AG09319 (cell line): ENCODE measurements at places on chromosomes 7 and 10.
A peak's percentile ranks its signal among the peaks of the same experiment; 100 is the strongest.

DNA sequence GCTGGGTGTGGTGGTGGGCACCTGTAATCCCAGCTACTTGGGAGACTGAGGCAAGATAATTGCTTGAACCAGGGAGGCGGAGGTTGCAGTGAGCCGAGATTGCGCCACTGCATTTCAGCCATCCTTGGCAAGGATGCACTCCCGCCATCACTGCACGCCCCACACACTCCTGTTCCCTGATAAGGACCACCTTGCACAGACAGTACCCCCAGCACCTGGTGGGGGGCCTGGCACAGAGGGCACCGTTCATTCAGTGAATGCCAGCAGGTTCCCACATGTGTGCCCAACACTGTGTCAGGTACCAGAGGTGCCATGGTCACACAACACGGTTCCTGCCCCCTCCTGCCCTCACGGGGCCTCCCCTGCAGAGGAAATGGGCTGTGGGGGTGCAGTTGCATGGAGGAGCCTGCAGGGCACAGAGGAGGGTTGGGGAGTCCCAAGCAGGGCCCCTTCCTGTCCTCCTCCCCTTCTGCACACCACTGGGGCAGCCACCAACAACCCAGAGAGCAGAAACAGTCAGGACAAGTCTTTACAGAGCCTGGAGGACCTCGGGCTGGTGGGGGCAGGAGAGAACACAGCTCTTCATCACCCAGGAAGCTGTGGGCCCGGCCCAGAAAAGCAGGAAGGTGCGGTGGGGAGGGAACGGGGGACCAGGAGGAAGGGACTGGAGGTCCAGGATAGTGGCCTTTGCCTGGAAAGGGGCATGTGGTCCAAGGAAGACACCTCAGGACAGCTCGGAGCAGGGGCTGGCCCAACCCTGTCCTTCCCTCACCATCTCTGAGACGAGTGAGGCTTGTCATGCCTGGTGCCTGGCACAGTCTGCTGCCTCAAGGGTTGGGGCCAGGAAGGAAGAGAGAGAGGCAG is 7.1 kb downstream of the CRYGN start:
- DNase-seq = no peak

- no peak for DNase-seq
Measured at GRCh38 chr7:74253331-74253730, 868 bp downstream of the RFC2 start.

DNA sequence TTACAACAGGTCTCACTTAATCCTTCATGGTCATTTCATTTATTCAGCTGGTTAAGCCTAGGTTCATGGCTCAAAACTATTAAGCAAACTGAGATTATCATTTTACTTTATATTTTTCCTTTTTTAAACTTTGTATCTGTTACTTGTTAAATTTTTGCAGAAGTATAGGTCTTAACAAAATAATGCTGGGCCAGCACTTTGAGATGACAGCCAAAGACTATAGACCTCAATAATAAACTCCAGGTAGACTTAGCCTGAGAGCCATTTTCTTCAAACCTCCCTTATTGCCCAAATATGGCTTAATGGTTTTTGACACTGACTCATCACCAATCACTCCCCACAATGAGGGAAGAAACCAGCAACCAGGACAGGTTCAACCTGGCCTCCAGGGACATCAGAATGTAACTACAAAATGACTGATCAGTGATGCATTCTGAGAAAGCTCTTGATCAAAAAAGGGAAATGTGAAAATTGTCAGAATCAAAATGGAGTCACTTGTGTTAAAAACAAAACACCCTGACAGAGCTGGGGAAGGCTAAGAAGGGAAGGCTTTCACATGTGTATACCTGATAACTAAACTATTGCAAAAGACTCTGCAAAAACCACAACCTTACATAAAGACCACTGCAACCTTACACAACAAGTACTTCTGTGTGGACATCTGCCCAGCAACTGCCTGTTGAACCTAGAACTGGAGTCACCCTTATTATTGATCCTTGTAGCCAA is 2.1 kb upstream of the CCDC126 start:
- no peak for DNase-seq

DNA sequence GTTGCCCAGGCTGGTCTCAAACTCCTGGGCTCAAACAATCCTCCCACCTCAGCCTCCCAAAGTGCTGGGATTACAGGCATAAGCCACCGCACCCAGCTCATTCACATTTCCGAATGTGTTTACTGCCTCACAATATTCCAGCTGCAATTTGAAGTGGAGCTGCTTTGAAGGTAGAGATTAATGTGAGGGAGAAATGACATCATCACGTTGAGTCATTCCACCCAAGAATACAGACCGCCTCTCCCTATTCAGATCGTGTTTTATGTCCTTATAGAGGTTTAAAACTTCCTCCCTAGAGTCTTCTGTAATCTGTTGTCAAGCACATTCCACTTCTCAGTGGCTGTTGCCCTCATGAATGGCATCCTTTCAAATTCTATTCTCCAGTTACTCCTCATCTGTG is 100.4 kb upstream of the PDGFA start:
- no peak for DNase-seq

GRCh38 chr10:14032406-14032998 is 298.2 kb downstream of the FRMD4A start:
- no peak for DNase-seq

DNA sequence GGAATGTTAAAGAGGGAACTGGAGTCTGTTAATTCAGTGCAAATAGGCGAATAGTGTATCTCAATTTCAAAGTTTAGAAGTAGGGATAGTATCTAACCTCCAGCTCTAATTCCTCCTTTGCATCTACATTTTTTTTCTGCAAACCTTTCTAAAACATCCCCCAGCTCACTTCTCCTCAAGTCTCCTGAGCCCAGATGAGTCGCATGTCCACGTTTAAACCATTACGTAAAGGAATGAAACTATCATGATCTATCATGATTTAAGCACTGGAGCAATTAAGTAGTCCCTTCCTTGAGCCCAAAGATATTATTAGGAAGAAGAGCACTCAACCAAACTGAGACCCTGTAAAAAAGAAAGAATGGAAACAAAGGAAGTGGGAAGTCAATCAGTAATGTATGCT is 29.9 kb downstream of the GPR22 start:
- DNase-seq = no peak

DNA sequence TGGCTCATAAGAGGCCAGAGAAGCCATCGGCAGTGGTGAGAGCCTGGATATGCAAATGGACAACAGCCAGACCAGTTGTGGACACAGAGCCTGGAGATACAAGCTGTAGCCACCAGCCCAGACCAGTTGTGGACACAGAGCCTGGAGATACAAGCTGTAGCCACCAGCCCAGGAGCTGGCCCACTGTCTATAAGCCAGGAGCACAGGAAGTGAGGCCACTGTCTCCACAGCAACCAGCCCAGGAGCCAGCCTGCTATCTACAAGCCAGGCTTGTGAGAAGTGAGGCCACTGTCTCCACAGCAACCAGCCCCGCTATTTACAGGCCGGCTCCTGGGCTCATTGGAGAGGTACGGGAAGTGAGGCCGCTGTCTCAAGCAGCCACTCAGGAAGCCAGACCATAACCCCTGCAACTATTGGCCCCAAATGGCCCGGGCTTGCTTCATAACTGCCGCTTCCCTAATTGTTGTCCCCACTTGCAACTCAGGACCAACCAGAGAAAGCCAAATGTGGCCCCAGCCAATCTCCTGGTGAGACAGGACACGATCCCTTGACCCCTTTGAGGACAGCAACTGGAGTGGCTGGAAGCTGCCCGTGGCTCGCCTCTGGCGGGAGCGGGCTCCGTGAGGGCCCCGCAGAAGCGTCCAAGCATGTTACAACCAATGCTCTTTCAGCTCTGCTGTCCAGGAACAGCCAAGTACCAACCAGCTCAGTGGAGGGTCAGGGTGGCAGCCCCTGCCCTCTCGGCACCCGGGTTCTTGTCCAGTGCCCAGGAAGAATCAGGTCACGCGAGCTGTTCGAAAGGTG is 44.1 kb upstream of the CNPY1 start:
- DNase-seq = no peak

GRCh38 chr7:43876241-43876640 is 6.9 kb upstream of the MRPS24 start:
- DNase-seq = no peak

DNA sequence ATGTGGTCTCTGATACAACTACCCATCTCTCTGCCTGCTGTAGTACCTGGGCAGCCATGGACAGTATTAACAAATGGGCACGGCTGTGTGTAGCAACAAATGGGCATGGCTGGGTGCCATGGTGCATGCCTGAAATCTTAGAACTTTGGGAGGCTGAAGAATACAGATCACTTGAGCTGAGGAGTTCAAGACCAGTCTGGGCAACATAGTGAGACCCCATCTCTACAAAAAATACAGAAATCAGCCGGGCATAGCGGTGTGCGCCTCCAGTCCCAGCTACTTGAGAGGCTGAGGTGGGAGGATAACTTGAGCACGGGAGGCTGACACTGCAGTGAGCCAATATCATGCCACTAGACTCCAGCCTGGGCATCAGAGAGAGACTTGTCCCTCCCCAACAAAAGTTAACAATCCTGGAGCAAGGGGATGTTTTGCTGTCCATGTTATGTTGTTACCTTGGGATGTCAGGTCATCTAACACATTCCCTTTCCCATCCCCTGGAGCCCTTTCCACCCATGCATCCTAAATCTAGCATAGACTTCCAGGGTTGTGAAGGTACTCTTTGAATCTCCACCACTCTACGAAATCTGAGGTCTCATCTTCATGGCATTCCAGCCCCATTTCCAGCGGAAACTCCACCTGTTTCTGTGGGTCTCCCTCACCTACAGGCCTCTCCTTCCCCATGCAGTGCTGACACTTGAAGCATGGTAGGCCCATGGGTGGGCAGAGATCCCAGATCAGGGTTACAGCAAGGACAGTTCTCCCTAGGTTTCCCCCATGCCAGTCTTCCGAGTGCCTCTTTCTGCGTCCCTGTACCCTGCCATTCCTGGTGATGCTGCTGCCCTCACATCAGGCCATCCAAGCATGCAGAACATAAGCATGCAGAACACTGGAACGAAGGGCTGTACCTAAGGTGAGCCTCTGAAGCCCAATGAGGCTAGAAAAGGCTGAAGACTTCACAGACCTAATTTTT is 13.1 kb downstream of the FXYD4 start:
- DNase-seq = no peak

DNA sequence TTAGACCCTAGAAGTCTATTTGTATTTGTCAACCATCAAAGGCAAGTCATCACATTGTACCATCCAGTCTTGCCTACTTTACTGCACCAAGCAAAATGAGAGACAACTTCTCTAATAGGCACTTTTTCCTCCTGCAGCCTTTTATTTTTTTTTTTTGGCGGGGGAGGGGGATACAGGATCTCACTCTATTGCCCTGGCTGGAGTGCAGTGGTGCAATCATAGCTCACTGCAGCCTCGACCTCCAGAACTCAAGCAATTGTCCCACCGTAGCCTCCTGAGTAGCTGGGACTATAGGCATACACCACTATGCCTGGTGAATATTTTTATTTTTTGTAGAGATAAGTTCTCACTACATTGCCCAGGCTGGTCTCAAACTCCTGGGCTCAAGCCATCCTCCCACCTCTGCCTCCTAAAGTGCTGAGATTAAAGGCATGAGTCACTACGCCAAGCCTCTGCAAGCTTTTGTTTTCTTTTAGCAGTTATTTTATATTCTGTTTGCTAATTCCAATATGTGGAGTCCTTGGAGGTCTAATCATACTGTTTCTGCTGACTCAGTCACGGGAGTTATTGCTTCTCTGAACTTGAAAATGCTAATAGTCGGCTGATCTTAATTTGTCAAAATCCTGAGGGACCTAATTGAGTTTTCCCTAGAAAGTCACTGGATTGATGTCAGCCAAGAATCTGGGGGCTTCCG is 14.2 kb downstream of the KPNA7 start:
- DNase-seq = peak; percentile 36

DNA sequence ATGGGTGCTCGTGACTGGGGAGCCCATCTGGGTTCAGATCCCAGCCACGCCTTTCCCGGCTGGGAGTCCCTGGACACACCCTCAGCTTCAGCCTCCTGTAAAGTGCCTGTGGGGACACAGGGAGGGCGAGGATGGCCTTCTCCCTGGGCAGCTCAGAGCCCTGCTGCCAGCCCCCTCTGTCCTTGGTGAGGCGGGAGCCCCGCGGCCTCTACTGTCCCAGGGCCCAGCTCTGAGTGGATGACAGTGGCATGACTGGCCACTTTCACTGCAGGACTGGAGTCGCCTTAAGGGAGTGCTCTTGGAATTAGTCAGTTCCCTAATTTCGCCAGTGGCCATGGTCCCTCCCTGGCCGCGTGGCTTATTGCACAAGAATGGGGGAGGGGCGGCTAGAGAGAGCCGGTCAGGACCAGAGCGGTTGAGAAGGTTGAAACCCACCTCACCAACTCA is 4.6 kb downstream of the BRI3 start:
- DNase-seq = no peak

- no peak for DNase-seq
Measured at GRCh38 chr7:42254217-42254616, 17.2 kb upstream of the GLI3 start.

DNA sequence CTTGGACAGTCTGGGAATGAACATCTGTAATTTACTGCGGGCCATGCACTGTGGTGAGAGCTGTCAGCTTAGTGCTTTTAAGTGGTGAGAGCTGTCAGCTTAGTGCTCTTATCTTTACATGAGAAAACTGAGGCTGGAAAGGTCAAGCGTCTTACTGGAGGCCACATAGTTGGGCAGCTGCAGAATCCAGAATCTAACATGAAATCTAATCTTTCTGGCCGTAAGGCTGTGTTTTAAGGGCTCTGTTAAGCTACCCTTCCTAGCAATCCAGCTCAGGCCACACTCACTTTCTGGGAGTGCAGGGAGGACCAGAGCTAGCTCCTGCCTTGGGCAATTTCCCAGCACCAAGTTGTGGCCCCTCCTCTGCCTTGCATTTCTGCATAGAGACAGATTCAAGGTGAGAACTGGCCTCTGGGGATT is 70.2 kb downstream of the SORCS3 start:
- no peak for DNase-seq

GRCh38 chr7:36747280-36748016 is 23.2 kb upstream of the AOAH start:
- no peak for DNase-seq

- no peak for DNase-seq
Measured at GRCh38 chr7:12357508-12357907, 46.2 kb downstream of the VWDE start.

DNA sequence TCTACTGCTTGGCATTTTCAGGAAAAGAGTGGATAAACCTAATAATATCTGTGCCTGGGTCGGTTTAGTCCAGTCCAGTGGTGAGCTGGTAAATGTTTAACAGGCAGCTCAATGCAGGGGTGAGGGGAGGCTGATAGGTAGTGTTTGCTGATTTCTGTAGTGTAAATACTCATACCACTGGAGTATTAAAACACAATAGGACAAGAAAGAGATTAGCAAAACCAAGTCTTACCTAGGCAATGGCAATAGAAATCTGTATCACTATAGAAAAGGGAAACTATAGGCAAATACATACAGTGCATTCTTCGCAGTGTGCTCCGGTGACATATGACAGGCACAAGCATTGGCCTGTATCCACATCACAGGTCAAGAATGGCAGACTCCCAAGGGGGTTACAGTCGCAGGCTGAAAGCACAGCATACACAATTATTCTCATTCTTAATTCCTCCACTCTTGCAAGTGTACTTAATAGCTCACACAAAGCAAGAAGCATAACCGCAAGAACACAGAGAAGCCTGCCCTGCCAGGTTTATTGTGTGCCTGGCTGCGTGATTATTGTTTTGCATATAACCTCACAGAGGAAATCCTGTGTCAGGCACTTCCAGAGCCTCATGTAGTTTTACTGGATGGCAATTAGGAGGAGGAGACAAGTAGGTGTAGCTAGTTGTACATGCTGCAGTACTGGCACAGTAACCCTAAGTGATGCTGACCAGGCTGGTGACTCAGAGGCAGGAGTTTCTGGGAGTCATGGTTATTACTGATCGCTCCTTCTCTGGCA is 35.0 kb downstream of the LAMB4 start:
- peak; percentile 69 for DNase-seq

GRCh38 chr10:46285300-46285699 is 1.5 kb upstream of the ANTXRL start:
- DNase-seq = no peak
